Stimulated activated CD4-positive, alpha-beta T cell treated with anti-CD3 and anti-CD28 coated beads, TNF-alpha, amount 100 ng/mL, for 1 hour (primary cell): ENCODE measurements at places on chromosomes 7 and 10.

DNA sequence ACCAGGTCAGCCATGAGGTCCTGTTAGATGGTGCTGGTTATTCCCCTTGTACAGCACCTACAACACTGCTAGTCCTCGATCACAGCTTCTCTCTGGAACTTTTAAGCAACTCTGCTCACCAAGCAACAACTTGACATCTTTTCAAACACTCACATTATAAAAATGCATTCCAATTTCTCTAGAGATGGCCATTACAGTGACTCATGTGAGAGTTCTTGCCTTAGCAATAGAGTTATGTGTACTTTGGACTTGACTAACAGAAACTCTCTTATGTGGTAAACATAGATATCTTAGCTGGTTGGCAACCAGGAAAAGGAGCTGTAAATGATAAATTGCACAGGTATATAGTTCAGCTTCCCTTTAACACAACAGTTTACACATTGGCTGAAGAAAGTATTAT is 122.2 kb downstream of the PDE1C start:
- DNase-seq: no peak

GRCh38 chr10:119207713-119208552 is 562 bp downstream of the GRK5 start:
- DNase-seq: peak; percentile 8

DNA sequence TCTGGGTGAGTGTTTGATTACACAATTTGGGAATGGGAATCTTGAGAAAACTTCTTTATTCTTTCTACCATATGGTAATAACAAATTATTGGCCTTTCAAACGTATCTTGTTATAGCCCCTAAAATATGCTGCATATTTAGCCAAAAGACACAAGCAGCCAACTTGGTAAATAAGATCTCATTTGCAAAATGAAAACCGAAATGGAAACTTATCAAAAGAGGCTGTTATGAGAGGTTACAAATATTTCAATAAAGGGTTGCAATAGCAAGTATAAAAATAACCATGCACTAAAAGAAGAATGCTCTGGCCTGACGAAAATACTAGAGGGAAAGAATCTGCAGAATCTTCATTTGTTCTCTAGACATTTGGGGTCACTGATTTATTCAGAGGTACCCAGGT is 259.5 kb upstream of the LRRN3 start:
- no peak for DNase-seq

- DNase-seq: no peak
These were observed 567.2 kb downstream of the SUGCT start for GRCh38 chr7:40701836-40702551.

DNA sequence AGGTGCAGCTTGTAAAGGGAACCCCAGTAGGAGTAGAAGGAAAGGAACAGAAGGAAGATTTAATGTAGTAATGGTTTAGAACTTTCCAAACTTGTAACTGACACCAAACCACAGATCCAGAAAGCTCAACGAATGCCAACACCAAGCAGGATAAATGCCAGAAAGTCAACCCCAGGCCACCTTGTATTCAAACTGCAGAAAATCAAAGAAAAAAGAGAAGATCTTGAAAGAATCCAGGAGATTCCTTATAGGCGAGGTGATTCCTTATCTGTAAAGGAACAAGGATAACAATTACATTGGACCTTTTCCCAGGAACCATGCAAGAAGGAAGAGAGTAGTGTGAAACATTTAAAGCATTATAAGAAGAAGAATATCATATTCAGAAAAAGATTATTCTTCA is 93.6 kb downstream of the NKX6-2 start:
- DNase-seq: no peak

DNA sequence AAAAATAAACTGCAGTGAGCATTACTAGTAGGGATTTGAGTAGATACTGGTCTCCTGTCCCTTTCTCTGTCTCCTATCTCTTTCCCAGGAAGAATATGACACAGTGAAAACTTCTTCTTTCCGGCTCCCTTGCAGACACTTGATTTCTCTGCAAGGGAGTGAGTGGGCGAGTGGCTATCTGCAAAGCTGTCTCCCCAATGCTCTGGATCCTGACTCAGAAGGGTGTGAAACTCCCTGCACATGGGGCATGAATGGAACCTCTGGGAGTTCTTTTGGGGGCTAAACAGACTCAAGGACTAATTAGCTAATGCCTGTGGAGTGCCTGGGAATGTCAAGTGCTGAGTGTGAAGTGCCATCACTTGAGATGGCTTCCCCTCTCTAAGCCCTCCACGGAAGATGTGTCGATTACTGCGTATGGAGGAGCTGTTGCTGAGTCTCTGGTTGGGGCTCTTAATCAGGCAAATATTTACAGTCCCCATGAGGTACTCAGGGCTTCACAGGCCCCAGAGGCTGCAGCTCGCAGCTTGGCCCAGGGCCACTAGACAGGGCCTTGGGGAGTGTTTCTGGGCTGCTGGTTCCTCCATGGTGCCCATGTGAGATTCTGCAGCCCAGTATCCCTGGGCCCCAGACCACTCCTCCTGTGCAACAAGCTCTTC is 139.8 kb downstream of the RPS24 start:
- DNase-seq: no peak

DNA sequence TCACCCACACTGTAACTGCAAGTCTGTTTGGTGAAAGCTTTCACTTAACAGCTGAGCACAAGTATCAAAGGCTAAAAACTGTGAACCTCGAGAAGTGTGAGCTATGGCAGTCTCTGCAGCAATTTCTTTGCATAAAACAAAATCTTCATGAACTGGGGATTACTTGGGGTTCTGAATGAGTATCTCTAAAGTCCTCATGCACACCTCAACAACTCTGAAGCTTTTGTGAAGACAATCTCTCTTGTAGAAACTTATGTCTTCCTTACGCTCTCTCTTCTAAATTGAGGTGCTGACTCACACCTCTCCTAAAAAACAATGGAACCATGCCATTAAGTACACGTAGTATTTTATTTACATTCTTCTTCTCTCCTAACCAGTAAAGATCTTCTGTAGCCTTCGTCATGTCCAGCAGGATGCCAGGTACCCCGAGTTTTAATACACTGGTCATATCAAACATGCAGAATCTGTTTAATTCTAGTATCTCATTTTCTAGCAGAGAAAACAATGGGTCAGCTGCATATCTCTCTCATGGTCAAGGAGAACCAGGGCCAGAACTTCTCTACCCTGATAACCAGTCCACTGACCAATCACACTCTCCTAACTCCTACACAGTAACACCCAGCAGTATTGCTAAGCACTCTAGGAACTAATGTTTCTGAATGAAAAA is 76.9 kb downstream of the UBE2H start:
- DNase-seq: no peak

GRCh38 chr7:27930910-27931476 is 191.0 kb downstream of the TAX1BP1 start:
- DNase-seq: no peak

DNA sequence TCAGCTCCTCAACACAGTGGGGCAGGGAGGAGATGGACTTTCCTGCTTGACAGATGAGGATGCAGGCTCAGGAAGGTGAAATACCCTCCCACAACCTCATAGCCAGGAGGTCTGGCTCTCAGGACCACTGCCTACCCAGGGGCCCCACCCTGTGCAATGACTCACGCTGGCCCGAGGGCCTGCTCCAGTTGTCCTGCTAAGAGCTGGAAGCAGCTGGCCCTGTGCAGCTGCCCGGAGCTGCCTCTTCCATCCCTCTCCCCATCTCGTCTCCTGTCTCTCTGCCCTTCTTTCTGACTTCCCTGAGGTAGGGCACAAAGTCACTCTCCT is 123.9 kb downstream of the ZMIZ1 start:
- DNase-seq: no peak

- DNase-seq: no peak
These were observed 445.5 kb upstream of the MKI67 start for GRCh38 chr10:128571745-128572144.

- DNase-seq: no peak
These were observed 8.4 kb upstream of the LMOD2 start for GRCh38 chr7:123647106-123647730.

GRCh38 chr10:128943111-128943510 is 523.9 kb upstream of the MGMT start:
- no peak for DNase-seq

- no peak for DNase-seq
These were observed 20.8 kb downstream of the WDFY4 start for GRCh38 chr10:48705401-48705938.

DNA sequence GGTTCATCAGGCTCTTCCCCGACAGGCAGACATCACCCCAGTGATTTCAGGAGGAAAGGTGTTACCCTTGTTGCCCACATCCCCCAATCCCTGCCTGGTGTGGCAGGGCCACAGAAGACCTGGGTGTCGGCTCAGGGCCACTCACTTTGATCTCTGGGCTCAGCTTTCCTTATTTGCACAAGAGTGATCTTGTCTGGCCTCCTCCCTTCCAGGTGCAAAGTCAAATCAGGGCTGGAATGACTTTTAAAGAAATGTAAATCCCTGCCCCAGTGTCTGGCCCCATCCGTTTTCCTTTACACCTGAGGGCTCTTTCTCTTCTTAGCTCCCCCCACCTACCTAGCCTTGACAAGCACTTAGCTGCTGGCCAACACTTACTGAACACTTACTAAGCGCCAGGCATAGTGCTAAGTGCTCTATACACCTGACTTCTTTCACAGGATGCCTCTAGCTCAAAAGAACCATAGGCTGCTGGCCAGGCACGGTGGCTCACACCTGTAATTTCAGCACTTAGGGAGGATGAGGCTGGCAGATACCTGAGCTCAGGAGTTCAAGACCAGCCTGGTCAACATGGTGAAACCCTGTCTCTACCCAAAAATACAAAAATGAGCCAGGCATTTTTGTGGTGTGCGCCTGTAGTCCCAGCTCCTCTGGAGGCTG is 979 bp upstream of the NODAL start:
- no peak for DNase-seq

DNA sequence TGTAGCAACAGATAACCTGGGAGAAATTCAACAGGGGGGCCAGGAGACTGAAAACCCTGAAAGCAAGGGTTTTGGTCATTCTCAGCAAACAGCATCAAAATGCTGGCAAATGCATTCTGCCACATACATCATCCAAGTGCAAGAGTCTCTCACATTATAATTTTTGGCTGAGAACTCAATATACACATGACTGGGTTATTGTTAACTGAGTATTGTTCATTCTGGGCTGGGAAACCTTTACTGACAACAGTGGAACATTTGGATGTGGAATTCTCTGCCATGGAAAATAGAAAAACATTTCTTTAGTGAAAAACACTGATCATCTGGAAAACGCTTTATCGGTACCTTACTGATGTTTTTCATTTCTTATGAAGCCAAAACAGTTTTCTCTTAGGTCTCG is 73.1 kb upstream of the MET start:
- no peak for DNase-seq

DNA sequence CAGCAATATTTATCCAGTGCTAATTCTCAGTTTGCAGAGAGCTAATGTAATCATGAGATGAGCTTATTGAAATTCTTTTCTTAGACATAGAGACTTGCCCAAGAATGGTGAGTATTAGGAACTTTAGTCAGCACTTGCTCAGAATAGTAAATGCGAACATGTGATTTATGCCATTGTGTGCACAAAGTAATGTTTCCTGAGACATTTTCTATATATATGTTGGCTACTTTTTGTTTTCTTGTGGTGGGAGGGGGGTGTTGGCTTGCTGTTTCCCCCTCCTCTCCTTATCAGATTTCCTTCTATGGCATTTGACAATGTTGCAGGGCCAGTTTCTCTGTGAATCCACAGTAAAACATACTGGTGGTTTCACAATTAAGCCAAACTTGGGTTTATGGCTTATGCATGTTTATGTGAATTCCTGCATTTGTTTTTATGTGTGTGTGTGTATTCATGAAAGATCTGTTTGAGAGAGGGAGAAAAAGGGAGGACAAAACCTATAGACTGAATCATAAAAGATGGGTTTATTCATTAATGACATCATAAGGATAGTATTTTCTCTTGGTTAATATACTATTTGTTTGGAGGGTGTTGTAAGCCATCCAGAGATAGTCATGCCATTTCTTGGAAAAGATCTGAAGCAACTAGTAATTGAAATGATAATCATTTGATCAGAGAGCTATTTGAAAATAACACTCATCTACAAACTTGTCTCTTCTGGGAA is 36.3 kb downstream of the ARID5B start:
- no peak for DNase-seq

DNA sequence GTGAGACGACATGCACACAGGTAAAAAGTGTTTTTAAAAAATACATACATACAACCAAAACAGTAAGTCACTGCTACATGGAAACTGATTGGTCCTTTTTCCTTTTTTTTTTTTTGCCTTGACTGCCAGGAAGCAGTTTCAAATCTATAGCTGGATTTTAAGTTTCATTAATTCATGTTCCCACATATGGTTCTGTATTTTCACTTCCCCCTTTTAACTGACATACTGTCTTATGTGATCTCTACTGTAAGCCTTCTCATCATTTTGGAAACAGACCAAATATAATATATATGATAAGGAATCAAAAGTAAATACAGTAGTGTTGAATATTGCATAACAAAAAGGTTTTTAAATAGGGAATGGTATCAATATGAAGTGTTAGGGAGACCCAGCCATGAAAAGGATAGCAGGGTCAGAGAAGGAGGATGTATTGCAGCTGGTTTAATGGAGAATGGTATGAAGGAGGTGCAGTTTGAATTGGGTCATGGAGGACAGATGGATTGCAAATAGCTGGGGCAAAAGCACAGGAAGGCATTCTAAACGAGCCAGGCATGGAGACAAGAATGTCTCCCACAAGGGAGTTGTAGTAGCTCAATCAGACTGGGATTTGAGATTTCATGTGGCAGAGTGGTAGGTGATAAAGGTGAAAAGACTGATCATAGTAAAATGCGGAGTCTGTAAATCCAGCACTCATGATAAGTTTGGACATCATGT is 5.4 kb downstream of the CAV1 start:
- no peak for DNase-seq

DNA sequence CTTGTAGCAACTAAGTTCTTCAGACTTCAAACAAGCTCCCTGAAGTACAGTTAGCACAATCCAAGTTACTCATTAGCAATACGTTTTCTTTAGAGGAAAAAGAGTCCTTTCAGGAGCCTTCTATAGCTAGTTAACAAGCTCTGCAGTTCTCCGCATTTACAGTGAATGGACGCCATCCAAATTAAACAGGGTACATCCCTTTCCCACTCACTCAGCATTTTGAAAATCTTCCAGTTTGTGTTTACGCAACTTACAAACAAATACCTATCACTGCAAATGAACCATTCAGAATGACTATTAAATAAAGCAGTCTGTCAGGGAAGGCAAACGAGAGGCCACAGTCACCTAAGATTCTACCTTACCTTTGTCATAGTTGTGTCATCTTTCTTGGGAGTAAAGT is 84.5 kb downstream of the RNF32 start:
- no peak for DNase-seq

DNA sequence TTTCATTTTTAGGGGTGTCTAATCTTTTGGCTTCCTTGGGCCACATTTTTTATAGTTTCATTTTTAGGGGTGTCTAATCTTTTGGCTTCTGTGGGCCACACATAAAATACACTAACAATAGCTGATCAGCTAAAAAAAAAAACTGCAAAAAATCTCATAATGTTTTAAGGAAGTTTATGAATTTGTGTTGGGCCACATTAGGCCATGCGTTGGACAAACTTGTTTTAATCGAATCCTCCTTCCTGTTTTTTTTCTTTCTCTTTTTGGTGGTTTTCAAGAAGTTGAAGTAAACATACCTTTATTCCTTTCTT is 37.4 kb downstream of the ZNRF2 start:
- DNase-seq: no peak
